BJ (cell line): ENCODE measurements at places on chromosomes 13 and 19. TPM values are rescaled to one million over a fixed set of nuclear protein-coding genes. Genes with fewer than 3 reads are reported as not detected.

GRCh38 chr13:96490496-96490989, 400.6 kb downstream of the HS6ST3 start:
- DNase-seq: no peak

DNA sequence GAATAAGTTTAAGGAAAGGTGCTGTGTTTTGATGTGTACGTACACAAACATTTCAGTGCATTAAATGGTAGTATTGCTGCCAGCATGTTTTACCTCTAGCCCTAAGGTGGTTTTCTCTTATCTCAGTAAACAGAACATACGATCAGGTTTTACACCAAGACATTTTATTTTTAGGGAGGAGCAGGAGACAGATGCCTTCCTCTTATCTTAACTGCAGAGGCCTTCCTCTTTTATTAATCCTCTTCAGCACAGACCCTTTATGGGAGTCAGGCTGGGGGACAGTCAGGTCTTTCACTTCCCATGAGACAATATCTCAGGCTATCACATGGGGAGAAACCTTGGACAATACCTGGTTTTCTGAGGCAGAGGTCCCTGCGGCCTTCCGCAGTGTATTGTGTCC, 14.9 kb upstream of the ZNF611 start:
- no peak for DNase-seq

GRCh38 chr13:112645327-112645914, 44.4 kb upstream of the ATP11A start:
- DNase-seq: no peak

DNA sequence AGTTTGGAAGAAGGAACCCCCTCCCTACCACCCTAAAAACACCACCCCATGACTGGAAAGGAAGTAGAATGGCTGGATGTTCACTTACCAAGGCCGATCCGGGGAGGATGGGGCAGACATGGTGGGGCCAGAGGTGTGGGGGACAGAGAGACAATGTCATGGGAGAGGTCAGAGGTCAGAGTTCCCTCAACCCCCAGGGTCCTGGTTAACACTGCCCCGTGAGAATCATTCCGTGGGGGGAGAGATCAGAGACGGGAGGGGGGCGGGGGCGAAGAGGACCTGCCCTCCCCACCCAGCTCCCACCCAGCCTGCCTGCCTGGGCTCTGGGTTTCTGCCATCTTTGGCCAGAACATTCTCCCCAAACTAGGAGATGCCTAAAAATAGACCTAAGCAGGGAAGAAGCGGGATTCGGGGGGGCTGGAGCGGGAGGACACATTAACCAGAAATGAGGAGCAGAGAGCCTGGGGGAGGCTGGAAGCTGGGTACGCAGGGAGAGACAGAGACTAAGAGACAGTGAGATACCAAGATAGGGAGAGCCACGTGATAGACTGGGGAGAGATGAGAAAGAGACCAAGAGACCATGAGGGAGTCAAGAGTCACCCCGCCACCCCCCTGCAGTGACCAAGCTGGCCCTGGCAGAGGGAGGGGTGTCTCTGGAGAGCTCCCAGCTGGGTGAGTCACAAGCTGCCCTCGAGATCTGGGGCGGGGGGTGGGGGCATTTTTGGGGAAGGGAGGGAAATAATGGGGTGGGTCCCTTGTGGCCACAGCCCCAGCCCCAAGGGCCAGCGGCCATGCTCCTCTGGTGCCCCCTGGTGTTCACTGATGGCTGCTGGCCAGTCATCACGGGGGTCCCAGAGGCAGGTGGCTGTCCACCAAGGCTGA, 6.1 kb upstream of the KANK2 start:
- peak; percentile 57 for DNase-seq

DNA sequence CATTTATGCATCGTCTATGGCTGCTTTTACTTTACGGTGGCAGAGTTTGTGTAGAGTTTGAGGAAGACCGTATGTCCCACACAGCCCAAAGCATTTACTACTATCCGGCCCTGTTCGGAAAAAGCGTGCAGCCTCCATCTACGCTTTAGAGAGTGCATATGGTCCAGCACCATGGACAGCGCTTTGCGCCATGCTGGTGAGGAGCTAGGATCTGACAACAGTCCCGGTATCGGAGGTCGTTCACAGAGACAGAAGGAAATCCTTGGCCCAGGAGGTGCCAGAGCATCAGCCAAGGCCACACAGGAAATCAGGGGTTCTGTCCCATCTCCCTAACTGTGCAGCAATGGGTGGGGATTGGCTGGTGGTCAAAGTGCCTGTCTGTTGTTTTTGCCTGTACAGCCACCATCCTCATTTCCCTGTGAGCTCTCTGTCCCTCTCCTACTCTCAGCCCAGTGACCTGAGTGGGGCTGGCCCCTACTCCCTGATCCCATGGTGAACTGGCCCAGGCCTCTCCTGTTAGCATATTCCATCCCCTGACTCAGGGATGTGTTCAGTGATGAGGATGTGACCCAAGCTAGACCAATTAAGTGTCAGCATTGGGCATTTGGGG, 16.2 kb upstream of the PRODH2 start:
- DNase-seq: no peak

DNA sequence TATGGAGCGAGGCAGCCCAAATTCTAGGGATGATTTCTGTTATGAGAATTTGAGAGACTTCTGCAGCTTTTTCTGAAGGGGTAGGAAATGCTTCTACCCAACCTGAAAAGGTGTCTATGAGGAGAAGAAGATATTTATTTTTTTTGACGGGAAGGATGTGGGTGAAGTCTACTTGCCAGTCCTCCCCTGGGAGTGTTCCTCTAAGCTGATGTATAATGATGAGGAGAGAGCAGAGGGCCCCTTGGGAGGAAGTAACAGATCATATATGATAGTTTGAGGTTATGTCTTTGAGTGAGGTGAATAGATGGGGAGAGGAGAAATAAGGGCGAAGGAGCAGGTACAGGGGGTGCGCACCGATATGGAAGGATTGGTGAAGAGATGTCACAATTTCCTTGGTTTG, 910.6 kb upstream of the SLITRK5 start:
- no peak for DNase-seq

CPB2 gene
- polyA plus RNA-seq: not detected in 2 replicates

PRR20B gene
- polyA plus RNA-seq: not detected in 2 replicates

GRCh38 chr19:5290336-5291262, 50.0 kb downstream of the PTPRS start:
- DNase-seq: no peak

- no peak for DNase-seq
Measured at GRCh38 chr13:41960211-41960636, 685 bp downstream of the VWA8 start.

- DNase-seq: no peak
Measured at GRCh38 chr13:108624979-108625378, 4.4 kb upstream of the MYO16 start.
